ENCODE measurements at places on chromosomes 4 and X.

- no peak for DNase-seq
These were observed 457.9 kb downstream of the FAT4 start for GRCh38 chr4:125772680-125773079.

- DNase-seq = no peak
These were observed 30.1 kb upstream of the MXD4 start for GRCh38 chr4:2291705-2292645.

DNA sequence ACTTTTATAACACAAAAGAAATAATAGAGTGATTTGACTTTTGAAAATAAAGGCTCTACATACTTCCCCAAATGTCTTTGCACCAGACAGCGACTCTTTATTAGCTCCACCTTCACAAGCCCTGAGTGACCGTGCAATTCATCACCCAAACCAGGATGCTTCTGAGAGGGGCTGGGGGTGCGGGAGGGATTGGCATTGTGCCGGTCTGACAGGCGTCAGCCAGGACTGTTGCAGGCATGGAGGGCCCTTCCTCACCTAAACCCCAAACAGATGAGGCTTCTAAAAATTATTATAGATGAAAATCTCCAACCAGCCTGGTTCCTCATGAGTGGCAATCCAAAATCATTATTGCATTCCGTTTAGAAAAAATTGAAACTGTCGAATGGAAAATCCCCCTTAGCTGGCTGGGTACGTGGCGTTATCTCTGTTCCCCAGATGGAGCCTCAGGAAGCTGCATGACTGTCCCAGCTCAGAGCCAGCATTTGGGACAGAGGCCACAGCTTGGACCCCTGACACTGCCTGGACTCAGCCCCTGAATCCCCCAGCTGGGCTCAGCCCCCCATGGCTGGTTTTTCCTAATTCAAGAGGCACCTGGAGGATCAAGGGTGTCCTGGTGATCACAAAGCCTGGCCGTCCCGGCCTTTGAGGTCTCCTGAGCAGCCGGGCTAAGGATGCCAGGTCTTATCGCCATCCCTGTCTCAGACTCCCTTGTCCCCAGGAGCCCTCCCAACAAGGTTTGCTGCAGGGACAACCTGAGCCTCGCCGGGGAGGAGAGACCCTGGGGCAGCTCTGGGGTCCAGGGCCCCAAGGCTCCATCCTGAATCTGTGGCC, 60.4 kb downstream of the SORCS2 start:
- no peak for DNase-seq

DNA sequence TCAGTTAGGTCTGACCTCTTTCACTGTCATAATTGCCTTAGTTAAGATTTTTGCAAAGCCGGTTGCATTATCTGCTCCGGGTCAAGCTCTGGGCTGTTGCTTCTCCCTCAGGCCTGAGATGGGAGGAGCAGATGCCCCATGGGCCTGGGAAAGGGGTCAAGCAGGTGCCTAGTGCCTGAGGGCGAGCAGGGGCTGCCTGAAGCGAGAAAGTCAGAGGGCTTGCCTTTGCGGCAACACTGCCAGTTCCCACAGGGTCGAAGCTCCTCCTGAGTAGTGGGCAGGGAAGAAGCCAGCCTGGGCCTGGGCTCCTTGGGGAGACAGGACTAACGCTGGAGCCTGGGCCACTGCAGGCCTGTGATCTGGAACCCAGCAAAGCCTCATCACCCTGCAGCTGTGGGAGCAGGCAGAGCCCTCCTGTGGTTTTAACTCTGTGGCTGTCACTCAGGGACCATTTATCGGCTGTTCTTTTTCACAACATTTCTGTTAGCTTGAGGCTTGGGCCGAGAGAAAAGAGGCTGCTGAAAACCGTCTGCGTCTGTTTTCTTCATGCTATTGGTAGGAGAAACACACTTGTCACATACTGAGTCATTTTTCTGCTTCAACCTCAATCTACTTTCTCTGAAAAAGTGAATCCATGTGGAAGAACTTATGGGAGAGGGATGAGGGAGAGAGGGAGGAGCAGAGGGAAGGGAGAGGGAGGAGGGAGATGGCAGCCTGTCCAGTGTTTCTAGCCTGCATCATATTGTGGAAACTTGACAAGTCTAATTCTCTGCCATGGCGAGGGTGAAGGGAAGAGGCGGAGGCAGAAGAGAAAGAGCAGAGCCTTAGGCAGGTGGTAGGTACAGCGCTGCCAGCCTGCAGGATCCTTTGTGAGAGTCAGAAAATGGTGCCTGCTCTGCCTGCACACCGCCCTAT, 68.4 kb downstream of the RHOH start:
- peak; percentile 16 for DNase-seq

- DNase-seq = no peak
These were observed 14.7 kb downstream of the GRPR start for GRCh38 chrX:16138108-16138427.

GRCh38 chrX:131213400-131213799, 75.7 kb downstream of the IGSF1 start:
- no peak for DNase-seq

DNA sequence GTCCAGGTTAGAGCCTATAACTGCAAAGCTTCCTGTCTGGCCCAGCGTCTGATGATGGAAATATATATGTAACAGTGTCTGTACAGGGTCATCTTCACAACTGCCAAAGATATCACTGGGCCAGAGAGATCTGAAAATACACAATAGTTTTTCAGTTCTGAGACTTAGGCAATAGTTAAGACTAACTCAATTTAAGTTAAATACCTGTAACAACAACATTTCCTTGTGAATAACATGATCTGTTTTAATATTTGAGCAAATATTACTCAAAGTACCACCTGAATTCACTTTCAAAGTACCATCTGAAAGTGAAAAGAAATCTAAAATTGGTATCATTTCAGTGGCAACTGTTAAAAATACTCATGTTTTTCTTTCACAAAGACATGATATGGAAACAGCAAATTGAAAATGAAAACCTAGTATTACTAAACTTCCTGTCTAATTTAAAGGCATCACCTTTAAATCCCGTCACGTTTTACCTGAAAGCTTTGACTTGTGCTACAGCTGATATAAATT, 9.6 kb downstream of the ZAR1 start:
- no peak for DNase-seq

- DNase-seq = no peak
These were observed 61.4 kb downstream of the IGFBP7 start for GRCh38 chr4:57048590-57049304.

DNA sequence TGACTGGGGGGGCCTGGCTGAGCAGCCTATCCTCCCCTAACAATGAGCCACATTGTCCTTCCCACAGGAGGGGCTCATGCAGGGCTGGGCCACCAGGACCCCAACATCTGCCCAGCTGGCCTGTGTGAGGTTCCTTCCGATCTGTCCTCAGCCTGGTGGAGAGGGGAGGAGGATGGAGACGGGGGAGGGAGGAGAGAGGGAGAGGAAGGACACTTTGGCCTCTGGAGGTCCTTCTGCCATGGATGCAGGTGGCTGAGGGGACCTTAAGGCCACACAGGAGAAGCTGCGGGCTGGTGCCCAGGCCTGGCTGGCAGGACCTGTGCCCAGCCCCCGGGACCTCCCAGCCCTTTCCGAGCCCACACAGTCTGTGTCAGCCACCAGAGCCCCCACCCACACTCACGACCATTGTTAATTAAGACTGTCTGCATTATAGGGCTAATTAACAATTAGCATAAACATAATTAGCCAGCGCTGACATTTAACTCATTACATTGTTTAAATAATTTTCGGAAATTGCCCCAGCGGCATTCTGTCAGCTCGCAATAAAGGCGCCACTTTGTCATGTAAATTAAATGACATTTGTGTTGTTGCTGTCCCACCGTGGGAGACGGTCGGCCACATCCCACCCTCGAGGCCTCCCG, 53.0 kb upstream of the NKX1-1 start:
- DNase-seq = no peak

DNA sequence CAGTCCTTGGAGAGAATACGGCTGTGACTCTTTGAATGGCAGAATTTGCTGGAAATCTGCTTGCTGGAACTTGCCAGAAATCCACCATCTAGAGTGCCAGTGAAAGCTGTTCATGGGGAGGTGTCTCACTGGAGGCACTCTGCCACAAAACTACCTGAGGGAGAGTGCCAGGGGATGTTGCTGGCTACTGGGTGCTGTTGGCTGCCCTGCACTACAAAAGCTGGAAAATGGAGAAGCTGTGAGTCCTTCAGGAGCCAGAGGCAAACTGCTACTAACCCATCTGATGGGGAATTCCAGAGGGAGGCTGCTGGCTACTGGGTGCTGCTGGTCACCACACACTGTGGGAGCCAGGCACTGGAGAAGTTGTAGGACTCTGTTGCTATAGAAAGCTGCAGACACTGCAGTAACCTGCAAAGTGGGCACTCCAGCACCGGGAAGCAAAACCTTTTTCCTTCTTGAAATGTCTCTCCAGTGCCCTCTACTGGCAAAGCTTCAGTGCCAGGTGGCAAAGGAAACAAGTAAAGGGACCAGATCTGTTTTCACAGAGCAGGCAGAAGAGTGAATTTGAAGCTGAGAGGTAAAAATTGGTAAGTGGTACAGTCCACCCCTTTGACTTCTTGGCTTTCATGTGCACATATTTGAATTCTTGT, 47.8 kb upstream of the HSD17B10 start:
- DNase-seq = peak; percentile 72

- no peak for DNase-seq
These were observed 64.2 kb downstream of the SPINK2 start for GRCh38 chr4:56757261-56757746.
